ENCODE measurements at places on chromosomes 4 and X.

DNA sequence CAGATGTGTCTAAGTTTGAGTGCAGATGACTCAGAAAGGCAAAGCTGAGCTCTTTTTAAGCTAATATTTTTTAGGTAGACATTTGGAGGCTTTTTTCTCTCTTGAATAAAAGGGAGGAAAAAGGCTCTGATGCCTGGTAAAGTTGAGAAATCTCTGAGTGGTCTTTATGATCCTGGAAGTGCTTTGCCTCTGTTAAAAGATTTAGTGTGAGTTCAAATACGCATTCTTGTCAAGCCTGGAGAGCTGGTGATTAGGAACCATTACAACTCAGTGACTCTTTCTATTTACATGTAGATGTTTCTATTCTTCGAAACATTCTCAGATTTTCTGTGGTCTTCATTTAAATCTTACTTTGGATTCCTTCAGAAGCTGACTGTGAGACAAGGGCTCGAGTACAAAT is 143.4 kb upstream of the MED14 start:
- DNase-seq = no peak

GRCh38 chrX:104195489-104196084 is 29.3 kb downstream of the FAM199X start:
- DNase-seq = peak; percentile 43

DNA sequence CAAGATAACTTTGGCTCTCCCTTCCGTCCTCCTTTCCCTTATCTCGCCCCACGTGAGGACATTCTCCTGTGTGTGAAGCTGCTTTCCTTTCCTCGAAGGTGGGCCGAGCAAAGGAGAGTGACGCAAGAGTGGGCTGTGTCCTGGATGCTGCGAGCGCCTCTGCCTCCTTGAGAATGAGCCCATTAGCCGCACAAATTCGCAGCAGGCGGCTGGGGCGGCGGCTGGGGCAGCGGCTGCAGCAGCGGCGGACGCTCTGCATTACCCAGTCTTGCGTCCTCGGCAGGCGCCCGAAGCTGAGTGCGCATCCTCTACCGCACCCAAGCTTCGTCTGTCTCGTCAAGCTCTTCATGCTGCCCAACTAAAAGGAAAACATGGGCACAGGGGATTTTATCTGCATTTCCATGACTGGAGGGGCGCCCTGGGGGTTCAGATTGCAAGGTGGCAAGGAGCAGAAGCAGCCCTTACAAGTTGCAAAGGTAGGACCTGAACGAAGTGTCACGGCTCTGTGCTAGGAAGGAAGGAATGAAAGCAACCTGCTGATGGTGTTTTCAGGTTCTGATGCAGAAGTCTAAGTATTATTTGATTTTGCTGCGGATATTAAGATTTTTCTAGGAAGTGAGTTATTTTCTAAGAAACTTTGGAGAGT is at the start of gene SYNPO2:
SYNPO2 (plus strand) TSS at position 189 of the 646 bp plus-strand sequence; CDS start at position 372, 183 bp downstream.
- DNase-seq = peak; percentile 92

GRCh38 chr4:168199260-168199957 is 107.1 kb downstream of the ANXA10 start:
- DNase-seq = no peak

GRCh38 chr4:167779864-167780263 is 312.5 kb upstream of the ANXA10 start:
- DNase-seq = peak; percentile 14

GRCh38 chr4:157992038-157992705 is 180.7 kb downstream of the GASK1B start:
- peak; percentile 93 for DNase-seq

GRCh38 chr4:156497486-156497885 is 474.1 kb downstream of the PDGFC start:
- no peak for DNase-seq

- DNase-seq = no peak
These were observed 21.1 kb downstream of the AMER1 start for GRCh38 chrX:64184396-64184795.

- DNase-seq = peak; percentile 75
These were observed 167.6 kb downstream of the ARHGAP10 start for GRCh38 chr4:147899512-147899911.

DNA sequence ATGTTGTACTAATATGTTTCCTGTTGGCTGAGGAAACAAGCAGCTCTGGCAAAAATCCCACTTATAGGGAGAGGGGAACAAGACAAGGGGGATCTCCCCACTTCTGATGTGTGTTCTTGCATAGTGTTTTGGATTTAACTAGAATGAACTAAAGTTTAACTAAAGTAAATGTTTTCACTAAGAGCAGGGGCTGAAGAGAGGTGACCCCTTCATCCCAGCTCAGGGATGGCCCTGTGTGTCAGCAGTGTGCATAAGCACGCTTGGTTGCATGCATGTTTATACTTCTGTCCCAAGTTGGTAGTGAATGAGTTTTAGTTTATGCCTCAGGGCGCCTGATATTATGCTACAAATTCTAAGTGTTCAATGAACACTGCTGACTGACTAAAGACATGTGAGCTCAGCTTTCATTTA is 169.4 kb downstream of the MGST2 start:
- peak; percentile 12 for DNase-seq

DNA sequence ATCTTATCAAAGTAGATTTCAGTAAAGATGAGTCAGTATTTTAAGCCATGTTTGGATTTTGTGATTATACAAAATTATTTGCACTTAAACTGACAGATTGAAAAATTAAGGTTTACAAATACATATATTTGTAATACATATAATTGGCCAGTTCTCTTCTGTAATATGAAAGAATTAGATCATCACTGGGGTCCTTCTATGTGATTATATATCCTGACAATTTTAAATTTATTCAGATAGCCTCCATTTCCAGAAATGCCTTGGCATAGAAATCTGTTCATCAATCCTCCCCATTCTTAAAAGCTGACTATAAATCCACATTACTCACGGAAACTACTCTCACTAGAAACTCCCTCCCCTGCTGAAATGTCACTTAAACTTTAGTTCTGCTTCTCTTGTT is 280.4 kb upstream of the ANXA10 start:
- DNase-seq = no peak

DNA sequence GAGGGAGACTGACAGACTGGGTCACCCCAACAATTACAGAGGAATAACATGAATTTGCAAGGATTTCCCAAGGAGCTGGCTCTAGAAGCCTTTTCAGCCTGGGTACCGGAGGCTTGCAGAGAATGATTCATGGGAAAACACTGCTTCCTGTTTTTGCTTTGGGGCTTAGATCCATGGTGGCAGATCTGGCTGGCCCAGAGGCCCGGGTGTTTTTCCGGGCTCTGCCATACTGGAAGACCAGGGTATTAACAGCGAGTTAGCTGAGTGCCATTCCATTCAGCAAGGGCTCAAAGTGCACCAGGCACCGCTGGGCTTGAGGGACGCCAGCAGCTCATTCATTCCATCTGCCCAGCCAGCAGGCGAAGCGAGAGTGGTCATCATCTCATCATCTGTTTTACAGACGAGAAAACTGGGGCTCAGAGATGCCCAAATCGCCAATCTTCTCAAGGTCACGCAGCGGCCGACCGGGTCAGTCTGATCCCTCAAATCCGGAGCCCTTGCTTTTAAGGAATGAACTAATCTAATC is 1.3 kb downstream of the WDR1 start:
- peak; percentile 69 for DNase-seq

GRCh38 chrX:68451720-68452119 is 18.4 kb upstream of the OPHN1 start:
- no peak for DNase-seq

- peak; percentile 35 for DNase-seq
These were observed 758.6 kb downstream of the PDHA2 start for GRCh38 chr4:96598465-96598864.

DNA sequence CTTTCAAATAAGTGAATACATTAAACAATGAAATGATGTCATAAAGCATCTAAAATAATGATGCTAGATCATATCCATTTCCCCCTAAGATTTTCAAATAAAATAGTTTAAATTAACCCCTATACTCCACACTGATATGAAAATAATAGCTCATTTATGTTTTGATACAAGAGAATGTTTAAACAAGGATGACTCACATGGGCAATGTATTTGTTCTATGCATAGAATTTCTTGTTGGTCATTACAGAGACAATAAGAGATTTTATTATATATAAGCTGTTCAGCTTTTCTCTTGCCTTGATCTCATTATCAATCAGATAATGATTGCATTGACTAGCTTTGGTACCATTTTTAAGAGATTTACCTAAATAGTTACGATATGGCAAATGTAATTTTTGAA is 411.7 kb downstream of the ARHGAP24 start:
- DNase-seq = no peak

- peak; percentile 50 for DNase-seq
These were observed 17.2 kb upstream of the CCNI start for GRCh38 chr4:77092975-77093374.

- DNase-seq = no peak
These were observed 178.5 kb downstream of the COL25A1 start for GRCh38 chr4:109123951-109124350.

GRCh38 chrX:78322863-78323262 is 4.5 kb downstream of the CYSLTR1 start:
- no peak for DNase-seq

- DNase-seq = peak; percentile 82
These were observed 46.1 kb upstream of the HCCS start for GRCh38 chrX:11064851-11065600.

- DNase-seq = no peak
These were observed 5.2 kb upstream of the NAP1L5 start for GRCh38 chr4:88702782-88703181.

- no peak for DNase-seq
These were observed 194.0 kb upstream of the CASK start for GRCh38 chrX:42117318-42117717.
